ENCODE measurements at places on chromosomes 5 and 9.

GRCh38 chr9:33751536-33752129 is 43.7 kb upstream of the PRSS3 start:
- no peak for DNase-seq

DNA sequence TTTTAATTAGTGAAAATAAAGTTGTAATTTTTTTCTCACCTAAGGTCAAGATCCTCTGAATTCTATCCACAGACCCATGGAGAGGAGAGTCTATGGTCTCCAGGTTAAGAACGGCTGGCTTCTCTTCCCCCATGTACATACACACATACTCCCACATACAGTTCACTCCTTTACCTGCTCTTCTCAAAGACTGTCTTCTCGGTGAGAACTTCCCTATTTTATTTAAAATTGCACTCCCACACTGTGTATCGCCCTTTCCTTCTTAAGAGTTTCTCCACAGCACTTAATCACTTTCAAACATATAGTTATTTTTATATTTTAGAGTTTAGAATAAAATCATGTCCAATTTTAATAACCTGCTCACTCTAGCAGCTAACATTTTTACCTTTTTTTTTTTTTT is 3.6 kb upstream of the JADE2 start:
- DNase-seq, result no peak

DNA sequence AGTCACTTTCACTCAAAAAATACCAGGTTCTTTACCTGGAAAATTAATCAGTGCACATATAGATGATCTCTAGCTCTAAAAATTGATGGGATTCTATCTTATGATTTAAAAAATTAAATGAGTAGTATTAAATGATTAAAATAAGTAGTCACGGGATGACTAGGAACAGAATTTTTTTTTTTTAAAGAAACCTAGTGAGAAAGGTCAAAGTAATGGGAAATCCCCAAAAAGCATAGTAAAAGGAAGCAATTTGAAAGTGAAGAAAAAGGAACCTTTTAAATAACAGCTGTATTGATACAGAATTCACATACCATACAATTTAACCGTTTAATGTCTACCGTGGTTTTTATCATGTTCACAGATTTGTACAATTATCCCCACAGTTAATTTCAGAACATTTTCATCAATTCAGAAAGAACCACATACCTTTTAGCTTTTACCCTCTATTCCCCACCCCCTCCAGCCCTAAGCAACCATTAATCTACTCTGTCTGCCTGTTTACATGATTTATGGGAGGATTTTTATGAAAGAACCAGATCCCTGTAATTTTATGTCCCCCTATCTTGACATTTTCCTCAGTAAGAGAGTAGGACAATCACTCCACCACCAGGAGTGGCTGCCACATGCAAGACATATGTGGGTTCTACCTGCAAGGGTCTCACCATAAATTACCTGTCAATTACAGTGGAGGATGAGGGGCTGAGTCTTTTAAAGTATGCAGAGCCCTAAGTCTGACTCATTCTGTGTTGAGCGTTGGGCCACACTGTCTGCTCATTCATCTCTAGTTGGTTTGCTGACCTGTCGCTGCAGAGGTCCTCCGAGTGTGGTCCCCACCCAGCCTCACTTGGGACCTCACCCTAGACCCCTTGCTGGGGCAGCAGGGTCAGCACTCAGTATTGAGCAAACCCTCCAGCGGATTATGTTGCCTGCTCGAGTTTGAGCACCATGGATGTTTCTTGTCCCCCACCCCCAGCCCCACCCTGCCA is 16.0 kb downstream of the ANKRD33B start:
- DNase-seq, result no peak

GRCh38 chr5:132754111-132754510 is 6.9 kb downstream of the CCNI2 start:
- no peak for DNase-seq

GRCh38 chr5:88952996-88953643 is 70.1 kb upstream of the MEF2C start:
- DNase-seq, result no peak

- no peak for DNase-seq
These were observed 69.8 kb upstream of the SLC1A3 start for GRCh38 chr5:36536616-36537005.

GRCh38 chr9:89457376-89457855 is 40.5 kb downstream of the SEMA4D start:
- DNase-seq, result no peak

DNA sequence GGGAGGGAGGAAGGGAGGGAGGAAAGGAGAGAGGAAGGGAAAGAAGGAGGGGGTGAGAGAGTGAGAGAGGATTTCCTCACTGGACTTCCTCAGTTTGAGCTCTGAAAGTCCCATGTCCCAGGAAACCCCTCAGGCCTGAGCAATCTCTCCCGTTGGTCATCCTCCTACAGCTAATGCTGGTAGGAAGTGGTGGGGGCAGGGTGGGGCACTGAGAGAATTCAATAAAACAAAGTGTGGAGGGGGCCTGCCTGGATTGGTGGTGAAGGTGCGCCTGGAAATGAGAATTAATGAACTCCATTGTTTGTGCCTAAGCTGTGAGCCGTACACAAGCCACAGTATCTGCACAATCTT is 195.0 kb downstream of the RGS3 start:
- DNase-seq, result no peak

DNA sequence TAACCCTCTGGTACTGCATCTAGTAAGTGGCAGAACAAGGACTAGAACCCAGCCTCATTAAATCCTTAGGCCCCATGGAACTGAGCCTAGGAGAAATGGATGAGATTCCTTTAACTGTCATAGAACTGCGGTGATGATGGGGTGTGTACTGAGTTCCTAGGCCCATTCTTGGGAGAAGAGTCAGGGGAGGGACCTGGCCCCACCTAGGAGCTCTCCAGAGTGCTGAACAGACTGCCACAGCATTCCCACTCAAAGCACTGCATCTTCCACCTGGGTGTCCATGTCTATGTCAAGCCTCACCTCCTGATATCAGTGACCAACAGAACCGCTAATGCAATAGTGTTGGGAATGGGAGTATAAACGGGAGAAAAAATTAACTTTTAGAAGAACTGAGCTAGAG is 36.6 kb downstream of the TTLL11 start:
- no peak for DNase-seq

- DNase-seq, result peak; percentile 67
These were observed 2.5 kb downstream of the IL7R start for GRCh38 chr5:35859101-35859661.

DNA sequence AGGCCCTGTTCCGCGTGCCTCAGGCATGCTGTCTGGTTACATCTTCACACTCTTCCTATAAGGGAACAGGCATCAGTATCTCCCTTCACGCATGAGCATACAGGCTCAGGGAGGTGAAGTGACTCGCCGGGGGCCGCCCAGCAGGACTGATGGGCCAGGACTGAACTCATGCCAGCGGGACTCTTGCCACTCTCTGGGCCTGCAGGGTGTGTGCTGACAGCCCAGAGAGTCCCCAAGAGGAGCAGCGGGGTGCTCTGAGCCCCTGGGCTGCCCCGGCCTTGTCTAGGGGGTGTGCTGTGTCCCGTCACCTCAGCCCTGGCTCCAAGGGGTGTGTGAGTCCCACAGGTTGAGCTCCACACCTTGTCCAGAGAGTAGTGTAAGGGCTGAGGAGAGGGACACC is 9.9 kb downstream of the KCNT1 start:
- no peak for DNase-seq

GRCh38 chr5:129951039-129951438 is 46.8 kb downstream of the CHSY3 start:
- DNase-seq, result no peak

GRCh38 chr5:79305706-79306105 is 69.8 kb downstream of the JMY start:
- DNase-seq, result no peak
